ENCODE measurements at places on chromosomes 4 and X.

- no peak for DNase-seq
These were observed 909.1 kb downstream of the FAT4 start for GRCh38 chr4:126223784-126224407.

GRCh38 chr4:152374153-152374552, 161.7 kb downstream of the FBXW7 start:
- no peak for DNase-seq

GRCh38 chrX:109393859-109394258, 88.0 kb downstream of the GUCY2F start:
- no peak for DNase-seq

GRCh38 chr4:55920571-55920970, 28.2 kb upstream of the CEP135 start:
- no peak for DNase-seq

DNA sequence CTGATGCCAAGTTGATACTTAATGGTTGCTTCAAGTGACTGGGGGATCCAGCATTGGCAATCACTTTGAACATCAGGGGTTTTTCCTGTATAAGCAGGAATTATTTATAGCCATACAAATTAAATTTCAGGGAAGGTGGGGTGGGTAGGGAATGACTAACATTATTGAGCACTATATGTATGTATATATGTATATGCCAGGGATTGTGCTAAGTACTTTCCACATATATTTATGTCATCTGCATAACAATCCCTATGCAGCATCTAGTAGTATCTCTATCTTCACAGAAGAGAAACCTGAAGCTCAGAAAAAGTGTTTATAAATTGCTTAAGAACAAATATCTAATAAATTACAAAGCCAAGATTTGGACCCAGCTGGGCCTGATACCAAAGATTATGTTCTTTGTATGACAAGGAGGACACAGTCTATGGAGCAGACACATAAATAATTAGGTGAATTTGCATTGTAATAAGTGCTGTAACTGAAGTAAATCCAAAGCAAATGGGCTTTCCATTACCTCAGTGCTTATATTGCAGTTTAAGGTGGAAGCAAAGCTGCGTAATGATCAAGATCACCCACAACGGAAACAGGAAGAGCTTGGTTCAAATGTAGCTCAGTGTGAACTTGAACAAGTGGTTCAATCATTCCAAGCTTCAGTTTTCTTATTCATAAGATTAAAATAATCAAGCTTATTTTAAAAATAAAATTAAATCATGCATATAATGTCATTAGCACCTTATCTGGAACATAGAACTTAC, 18.9 kb upstream of the RASGEF1B start:
- no peak for DNase-seq

GRCh38 chr4:56981795-56982201, 3.1 kb downstream of the POLR2B start:
- no peak for DNase-seq

GRCh38 chr4:115515772-115516171, 402.4 kb upstream of the NDST4 start:
- DNase-seq, result no peak

GRCh38 chr4:28555866-28556265, 1695.2 kb downstream of the STIM2 start:
- no peak for DNase-seq

GRCh38 chrX:63327788-63328187, 23.3 kb downstream of the SPIN4 start:
- DNase-seq, result no peak

GRCh38 chr4:74543983-74544382, 99.0 kb downstream of the AREG start:
- no peak for DNase-seq

DNA sequence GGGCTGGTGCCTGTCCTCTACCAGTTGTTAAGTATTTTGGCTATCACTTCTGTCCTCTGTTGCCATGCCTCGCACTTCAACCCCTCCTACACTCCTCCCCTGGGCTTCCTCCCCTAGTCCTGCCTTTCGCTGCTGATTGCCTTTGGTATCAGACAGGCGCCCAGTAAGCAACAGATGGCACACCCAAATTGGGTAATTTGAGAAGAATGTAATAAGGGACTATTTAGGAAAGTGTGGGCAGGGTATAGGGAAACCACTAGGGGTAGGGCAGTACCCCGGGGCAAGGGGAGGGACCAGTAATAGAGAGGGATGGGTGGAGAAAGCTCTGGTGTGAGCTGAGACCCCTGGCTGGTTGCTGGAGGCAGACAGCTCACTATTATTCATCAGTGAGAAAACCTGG, 172.7 kb upstream of the USP9X start:
- DNase-seq, result no peak

DNA sequence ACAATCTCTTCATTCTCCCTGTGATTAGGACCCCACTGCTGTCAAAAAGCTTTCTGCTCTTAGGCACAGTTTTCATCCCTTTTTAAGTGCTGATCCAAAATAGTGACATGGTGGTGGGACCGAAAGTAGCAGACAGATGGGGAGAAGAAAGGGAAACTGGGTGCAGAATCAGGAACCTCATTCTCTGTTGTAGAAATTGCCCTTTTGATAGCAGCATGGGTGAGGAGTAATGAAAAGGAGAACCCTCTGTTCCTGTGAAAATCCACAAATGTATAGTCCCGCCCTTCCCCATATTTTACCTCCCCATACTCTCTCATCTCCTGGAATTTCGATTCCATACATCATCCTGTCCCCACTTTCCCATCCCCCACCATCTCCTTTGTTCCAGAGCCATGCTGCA, 126.5 kb downstream of the STIM2 start:
- DNase-seq, result no peak

- no peak for DNase-seq
These were observed 478.4 kb downstream of the BCOR start for GRCh38 chrX:39619182-39620009.

DNA sequence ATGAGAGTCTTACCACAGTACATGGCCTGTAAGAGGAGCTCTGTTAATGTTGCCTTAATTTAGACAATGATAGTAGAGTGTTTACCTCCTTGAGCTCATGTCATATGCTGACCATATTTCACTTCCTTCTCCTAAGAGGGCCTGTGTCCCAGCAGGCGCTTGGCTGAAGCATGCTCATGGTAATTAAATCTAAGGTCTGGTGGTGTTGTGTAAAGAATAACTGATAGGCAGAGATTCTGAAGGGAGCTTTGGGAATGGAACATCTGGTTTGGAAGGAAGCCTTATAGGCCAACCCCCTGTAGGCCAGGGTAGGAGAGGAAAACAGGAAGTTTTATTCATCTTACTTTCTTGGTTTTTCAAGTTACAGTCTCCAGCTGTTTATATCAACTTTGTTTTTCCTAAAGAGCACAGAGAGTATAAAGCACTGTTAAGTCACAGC, 300.2 kb downstream of the USP46 start:
- DNase-seq, result no peak

- peak; percentile 29 for DNase-seq
These were observed 15.7 kb downstream of the ADGRA3 start for GRCh38 chr4:22500128-22500611.

- no peak for DNase-seq
These were observed 54.7 kb downstream of the CNGA2 start for GRCh38 chrX:151789179-151789800.

DNA sequence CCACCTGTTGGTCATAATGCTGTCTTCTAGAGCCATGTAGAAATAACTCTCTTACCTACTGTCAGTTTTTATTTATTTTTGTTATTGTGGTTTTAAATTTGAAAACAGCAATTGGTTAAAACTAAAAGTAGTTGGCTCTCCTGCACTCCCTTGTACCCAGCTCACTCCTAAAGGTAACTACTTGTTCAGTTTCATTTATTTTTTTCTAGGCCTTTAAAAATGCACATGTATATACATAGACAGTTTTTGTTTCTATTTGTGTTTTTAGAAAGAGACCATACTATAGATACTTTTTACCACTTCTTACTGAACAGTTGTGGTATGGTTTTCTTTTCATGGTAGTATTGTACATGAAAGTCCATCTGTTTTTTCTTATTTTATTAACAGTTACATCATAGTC, 16.8 kb downstream of the SMAD1 start:
- DNase-seq, result no peak

- no peak for DNase-seq
These were observed 577.5 kb downstream of the IQCM start for GRCh38 chr4:149238097-149238496.

GRCh38 chrX:151174581-151175282, 1.7 kb upstream of the GPR50 start:
- DNase-seq, result no peak

DNA sequence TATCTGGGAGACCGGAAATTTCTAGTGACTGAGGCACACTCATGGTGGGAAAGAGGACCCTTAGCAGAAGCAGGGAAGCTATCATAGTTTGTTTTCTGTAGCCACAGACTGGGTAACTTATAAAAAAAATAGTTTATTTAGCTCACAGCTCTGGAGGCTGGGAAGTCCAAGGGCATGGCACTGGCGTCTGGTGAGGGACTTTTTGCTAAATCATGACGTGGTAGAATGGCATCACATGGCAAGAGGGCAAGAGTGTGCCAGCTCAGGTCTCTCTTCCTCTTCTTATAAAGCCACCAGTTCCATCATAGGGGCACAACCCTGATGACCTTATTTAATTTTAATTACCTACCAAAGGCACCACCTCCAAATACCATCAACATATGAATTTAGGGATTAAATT, 13.3 kb downstream of the APLN start:
- DNase-seq, result no peak

DNA sequence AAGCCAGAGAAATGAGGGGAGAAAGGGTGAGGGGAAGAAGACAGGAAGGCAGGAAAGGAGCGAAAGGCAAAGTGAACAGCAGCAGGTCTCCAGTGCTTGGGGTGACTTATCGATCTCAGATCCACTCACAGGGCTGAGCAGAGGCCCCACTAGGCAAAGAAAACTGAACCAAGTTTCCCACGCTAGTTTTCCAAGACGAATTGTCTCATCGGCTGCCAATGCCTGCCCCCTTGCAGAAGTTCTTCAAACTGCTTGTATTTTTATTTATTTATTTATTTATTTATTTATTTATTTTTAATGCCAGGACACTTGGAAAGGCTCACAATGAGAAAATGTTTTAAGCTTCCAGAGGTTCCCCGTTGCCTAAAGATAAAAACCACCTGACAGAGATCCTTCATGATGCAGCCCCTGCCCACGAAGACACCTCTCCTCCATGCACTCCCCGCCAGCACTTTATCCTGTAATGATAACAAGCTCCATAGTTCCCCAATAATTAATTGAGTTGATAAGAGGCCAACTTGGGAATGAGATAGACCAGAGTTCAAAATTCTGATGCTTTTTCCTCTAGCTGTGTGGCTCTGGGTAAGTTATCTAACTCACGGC, 43.2 kb downstream of the QDPR start:
- no peak for DNase-seq

DNA sequence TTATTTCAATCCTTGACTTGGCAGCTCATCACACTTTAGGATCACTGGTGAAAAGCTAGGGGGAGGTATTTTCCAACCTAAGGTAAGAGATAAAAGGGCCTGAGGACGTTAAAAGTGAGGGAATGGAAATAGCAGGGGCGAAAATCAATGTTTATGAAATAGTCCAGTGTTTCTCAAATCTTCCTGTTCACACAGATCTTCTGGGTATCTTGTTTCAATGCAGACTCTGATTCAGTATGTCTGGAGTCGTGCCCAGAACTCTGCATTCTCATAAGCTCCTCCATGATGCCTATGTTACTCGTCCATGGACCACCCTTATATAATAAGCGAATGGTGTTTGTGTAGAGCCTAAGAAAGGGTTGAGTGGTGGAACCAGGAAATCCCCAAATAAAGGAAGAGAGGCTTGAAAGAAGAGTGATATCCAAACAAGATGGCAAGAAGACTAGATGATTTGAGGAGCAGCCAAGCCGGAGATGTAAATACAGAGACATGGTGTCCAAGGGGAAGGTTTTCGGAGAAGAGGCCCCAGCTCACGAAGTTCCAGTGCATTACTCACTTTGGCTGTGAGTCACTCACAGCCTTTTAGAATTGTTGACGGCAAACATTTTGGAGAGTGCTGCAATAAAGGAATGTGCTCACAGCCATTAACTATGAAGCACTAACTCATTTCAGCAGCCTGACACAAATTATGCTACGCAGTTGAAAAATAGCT, 215.6 kb upstream of the PPARGC1A start:
- no peak for DNase-seq

DNA sequence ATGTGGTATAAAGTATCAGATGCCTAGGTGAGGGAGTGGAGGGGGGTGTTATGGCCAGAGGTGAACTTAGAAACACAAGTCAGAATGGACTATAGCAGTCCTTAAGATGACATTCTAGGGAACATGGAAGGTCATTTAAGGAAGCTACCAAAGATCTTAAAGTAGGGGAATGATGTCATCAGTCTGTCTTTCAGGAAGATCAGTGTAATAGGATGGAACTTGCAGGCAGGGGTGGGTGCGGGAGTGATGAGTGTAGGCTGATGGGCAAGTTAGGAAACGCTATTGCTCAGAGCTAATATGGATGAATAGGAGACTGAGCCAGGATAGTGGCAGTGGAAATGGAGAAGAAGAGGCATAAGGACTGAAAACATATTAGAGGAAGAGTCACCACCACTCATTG, 27.5 kb upstream of the CWH43 start:
- no peak for DNase-seq

DNA sequence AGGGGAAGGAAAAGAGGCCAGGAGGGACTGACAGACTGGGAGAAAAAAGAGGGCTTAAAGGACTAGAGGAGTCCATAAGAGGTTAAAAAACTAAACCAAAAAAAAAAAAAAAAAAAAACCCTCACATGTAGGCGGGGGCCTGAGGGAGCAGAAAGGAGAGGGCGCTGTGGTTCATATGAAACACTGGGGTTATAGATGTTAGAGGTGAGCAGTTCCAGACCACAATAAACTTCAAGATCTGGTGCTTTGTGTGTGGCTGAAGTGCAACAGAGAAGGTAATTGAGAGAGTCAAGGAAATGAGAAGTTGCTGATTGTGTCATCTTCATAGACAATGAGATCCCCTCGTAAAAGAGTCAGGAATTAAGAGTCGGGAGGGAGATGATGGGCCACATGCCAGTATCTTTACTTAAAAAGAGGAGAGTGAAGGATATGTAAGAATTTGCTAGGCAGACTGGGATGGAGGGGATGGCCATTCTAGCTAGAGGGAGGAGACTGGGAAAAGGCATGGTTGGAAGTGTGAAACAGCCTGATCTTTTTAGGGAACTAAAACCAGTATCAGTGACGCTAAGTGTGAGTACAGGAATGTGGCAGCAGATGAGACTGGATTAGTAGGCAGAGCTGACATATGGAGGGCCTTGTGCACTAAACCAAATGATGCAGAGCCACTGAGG, 18.4 kb upstream of the OGT start:
- DNase-seq, result no peak

GRCh38 chrX:13102636-13103035, 58.2 kb upstream of the FAM9C start:
- DNase-seq, result no peak

GRCh38 chr4:99457270-99457669, 22.1 kb upstream of the ADH7 start:
- DNase-seq, result no peak

GRCh38 chr4:6802025-6802424, 19.5 kb downstream of the KIAA0232 start:
- DNase-seq, result no peak

- peak; percentile 78 for DNase-seq
These were observed 602 bp upstream of the SCARB2 start for GRCh38 chr4:76214177-76214675.
